ENCODE measurements at places on chromosomes 5 and 9. TPM values are rescaled to one million over a fixed set of nuclear protein-coding genes. Genes with fewer than 3 reads are reported as not detected.

The LHX3 gene
- total RNA-seq: not detected

The SAP30L gene
- 17.1 TPM for total RNA-seq

The TIMD4 gene
- total RNA-seq: not detected

The OLFM1 gene
- 9.7 TPM for total RNA-seq

The PCDHB8 gene
- total RNA-seq: 0.90 TPM

The CCDC192 gene
- total RNA-seq: not detected

The TLX3 gene
- not detected for total RNA-seq

The OLFML2A gene
- total RNA-seq: 41.2 TPM

The IL5 gene
- total RNA-seq: not detected

The SLC25A2 gene
- total RNA-seq: not detected

The GPR150 gene
- not detected for total RNA-seq

The ADAMTS19 gene
- total RNA-seq: 0.44 TPM

The DEPDC1B gene
- 0.16 TPM for total RNA-seq

The SCGB3A2 gene
- total RNA-seq: not detected

The SQSTM1 gene
- total RNA-seq: 436 TPM

The NANS gene
- 27.4 TPM for total RNA-seq

The PCDHGA10 gene
- 4.8 TPM for total RNA-seq

The HMCN2 gene
- 1.3 TPM for total RNA-seq

The SLC9A3 gene
- 2.3 TPM for total RNA-seq

The HDHD3 gene
- 20.0 TPM for total RNA-seq

The S1PR3 gene
- 34.7 TPM for total RNA-seq

The ZNF300 gene
- total RNA-seq: 0.74 TPM

The ERCC8 gene
- 9.2 TPM for total RNA-seq

The NKD2 gene
- 2.4 TPM for total RNA-seq

The PTGS1 gene
- total RNA-seq: 14.6 TPM

The GFI1B gene
- total RNA-seq: 0.35 TPM

The FGFR4 gene
- total RNA-seq: 1.5 TPM

The CATSPER3 gene
- 0.44 TPM for total RNA-seq

The C1QTNF3 gene
- total RNA-seq: 2.0 TPM

The PCDHGA2 gene
- 7.7 TPM for total RNA-seq

The CDKN2B-AS1 gene
- total RNA-seq: not detected

The MZB1 gene
- total RNA-seq: 0.70 TPM

The TRIM7 gene
- 4.1 TPM for total RNA-seq

The ANXA2R gene
- total RNA-seq: 0.63 TPM

The REEP5 gene
- total RNA-seq: 77.7 TPM

The NUP214 gene
- 31.6 TPM for total RNA-seq

The HAVCR2 gene
- 1.8 TPM for total RNA-seq

The MATR3 gene
- total RNA-seq: 131 TPM

The IL4 gene
- not detected for total RNA-seq

The ZNF367 gene
- 1.2 TPM for total RNA-seq

The IFNA21 gene
- not detected for total RNA-seq

The GCNT4 gene
- 0.41 TPM for total RNA-seq

The SEMA6A gene
- total RNA-seq: 3.9 TPM

The TAF11L5 gene
- not detected for total RNA-seq

The LCN9 gene
- not detected for total RNA-seq

The KCNV2 gene
- total RNA-seq: not detected

The MRRF gene
- 21.4 TPM for total RNA-seq

The NUTM2F gene
- not detected for total RNA-seq

The VPS13A gene
- total RNA-seq: 43.8 TPM

The SUSD3 gene
- 11.8 TPM for total RNA-seq

The RAD1 gene
- 20.1 TPM for total RNA-seq

The GPR151 gene
- not detected for total RNA-seq

The FRMD3 gene
- 31.4 TPM for total RNA-seq

The HTR1A gene
- not detected for total RNA-seq

The TMC1 gene
- total RNA-seq: not detected

The PCDHA4 gene
- 0.63 TPM for total RNA-seq

The RORB gene
- 0.55 TPM for total RNA-seq
